ENCODE measurements at places on chromosomes 1 and 21.

DNA sequence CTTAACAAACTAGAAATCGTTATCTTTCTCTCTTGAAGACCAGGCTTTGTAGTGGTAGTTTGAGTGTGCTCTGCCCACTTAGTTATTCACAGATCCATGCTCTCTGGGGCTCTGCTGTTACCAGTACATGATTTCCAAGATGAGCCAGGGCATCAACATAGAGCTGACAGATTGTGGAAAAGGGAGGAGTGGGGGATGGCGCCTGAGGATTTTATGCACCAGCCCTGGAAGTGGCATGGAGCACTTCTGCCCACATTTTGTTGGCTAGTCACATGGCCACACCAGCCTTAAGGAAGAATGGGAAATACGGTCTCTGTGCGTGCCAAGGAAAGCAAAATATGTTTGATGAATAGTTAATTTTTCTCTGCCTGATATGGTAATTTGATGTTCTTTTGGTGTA lies 18.2 kb downstream of the TSNAX start:
- no peak for DNase-seq

DNA sequence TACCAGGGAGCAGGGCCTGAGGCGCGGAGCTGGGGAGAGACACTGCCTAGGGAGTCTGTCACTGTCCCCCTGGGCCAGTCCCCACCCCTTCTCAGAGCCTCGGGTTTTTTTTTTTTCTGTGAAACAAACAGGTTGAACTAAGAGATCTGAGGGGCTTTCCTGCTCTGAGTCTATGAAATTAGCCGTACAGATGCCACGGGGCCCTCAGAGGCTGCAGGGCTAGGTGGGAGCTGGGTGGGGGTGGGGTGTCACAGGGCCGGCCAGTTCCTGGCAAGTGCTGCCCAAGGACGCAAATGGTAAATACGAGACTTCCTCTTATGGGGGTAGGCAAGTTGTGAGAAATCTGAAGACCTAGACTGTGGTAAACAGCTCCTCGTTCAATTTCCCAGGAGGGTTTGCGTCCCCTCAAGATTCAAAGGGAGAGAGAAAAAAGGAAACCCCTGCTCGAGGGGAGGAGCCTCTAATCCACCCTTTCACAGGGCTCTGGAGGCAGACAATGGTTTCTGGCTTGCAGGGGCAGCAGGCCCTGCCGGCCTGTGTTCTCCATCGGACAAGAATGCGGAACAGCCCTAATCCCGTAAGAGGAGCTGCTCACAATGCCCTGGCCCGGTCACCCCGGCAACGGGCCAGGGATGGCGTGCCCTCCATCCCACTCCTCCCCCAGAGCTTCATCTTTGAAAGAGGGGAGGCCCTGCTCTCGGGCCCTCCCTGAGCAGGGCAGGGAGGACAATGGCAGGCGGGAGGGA lies 7.8 kb downstream of the NUAK2 start:
- no peak for DNase-seq

DNA sequence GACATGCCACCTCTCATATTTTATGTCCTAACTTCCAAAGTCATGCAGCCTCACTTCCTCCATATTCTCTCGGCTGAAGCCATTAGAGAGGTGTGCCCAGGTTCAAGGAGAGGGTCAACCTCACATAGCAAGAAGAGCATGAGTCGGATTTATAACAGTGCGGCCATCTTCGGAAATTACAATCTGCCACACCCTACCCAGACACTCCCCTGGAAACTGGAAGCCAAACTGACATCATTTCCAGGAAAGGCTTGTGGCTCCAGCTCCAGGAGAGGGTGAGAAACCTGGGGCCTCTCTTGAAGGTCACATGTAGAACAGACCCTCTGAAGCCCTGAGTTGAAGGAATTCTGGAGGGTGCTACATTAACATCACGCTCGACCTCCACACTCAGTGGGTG lies 73.5 kb downstream of the RRAGC start:
- DNase-seq, result no peak

DNA sequence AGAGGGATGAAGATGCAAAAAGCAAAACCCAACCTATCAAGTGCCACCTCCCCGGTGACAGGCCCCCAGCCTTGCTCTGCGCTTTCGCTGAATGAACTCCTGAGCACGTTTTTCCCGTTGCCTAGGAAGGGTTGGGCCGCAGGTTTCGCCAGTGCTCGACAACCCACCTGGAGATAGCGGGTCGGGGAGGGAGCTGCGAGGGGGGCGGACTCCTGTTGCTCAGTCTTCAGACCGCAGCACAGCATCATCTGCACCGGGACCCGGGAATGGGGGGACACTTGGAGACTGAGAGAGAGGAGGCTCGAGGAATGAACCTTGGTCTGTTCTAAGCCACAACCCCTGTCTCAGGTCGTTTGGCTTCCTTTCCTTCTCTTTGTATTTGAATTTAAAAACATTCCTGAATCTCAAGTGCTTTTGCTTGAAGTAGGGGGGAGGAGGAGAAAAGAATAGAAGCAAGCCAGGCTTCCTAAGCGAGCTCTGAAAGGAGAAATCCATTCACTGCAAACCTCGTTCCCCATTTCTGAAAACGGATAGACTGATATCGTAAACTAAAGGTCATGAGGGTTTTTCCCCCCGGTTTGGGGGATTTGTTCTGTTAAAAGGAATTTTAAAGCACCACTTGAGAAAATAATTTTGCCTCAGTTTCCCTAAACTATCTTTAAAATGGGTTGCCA lies 1.2 kb downstream of the AK5 start:
- DNase-seq, result peak; percentile 20

- DNase-seq, result no peak
These were observed 51.8 kb upstream of the PDE9A start for GRCh38 chr21:42601656-42602055.

DNA sequence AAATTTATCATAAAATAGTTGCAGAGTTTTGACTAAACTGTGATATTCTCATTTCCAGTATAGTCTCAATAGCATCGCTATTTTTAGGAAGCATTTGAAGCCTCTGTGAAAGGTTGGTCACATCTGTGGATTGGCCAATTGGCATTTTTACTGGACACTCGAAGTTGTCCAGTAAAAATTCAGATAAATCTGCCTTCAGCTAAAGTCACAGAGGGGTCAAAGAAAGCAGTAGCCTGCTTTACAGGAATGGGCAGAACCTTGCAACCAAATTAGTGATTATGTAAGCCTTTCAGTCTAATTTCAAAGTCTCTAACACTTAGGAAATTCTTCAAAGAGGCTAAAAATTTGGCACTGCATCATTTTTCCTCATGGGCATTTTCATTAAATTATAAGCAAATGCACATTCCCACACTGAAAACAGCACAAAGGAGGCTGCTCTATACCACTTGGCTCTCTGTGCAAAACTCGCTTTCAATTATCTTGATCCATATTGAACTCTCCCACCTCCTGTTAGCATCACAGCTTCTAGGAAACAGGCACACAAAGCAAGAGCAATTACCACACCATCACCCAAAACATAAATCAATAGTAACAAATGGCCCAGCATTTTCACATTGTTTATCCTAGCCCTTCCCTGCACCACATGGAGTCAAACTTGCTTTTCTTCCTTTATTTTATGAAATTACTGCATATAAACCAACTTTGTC lies 318.5 kb upstream of the DUSP10 start:
- no peak for DNase-seq

- DNase-seq, result no peak
These were observed 6.1 kb upstream of the CROCC start for GRCh38 chr1:16915627-16915973.

- DNase-seq, result no peak
These were observed 107.3 kb upstream of the PDC start for GRCh38 chr1:186568221-186568620.

- no peak for DNase-seq
These were observed 67.4 kb upstream of the F3 start for GRCh38 chr1:94608852-94609530.

- DNase-seq, result no peak
These were observed 72.1 kb downstream of the SH3BGR start for GRCh38 chr21:39523915-39524314.

GRCh38 chr1:201181726-201182125 lies 8.9 kb upstream of the IGFN1 start:
- DNase-seq, result no peak

DNA sequence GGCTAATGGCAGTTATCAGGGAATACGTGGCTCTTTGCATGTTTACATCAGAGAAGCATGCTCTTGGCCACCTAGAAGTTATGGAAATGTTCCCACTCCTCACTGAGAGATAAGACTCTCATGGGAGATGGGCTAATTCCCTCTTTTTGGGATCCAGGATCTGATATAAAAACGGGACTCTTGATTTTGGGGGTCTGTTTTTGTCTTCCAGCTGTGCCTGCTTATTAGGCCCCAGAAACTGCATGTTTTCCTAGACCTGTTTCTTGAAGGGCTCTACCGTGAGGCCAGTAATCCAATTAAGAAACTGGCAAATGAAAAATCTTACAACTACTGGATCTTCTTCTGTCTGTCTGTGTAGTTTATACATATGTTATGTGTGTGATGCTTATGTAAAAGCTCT lies 47.0 kb upstream of the PTCH2 start:
- DNase-seq, result no peak

DNA sequence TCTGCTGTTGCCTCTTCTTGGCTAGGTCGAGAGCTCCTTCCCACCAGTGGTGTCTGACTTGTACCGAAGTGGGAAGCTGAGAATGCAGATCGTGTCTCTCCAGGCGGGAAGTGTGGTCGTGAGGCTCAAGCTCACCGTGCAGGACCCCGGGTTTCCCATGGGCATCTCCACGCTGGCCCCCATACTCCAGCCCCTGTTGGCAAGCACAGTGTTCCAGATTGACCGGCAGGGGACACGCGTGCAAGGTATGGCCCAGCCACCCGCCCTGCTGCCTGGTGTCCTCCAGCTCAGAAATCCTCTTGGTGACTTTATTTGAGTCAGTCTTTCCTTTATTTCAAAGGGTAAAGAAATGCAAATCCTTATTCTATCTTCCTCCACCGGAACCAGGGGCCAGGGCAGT lies 32.7 kb downstream of the UMODL1 start:
- no peak for DNase-seq

- DNase-seq, result no peak
These were observed 33.8 kb downstream of the PEX14 start for GRCh38 chr1:10508511-10508951.

DNA sequence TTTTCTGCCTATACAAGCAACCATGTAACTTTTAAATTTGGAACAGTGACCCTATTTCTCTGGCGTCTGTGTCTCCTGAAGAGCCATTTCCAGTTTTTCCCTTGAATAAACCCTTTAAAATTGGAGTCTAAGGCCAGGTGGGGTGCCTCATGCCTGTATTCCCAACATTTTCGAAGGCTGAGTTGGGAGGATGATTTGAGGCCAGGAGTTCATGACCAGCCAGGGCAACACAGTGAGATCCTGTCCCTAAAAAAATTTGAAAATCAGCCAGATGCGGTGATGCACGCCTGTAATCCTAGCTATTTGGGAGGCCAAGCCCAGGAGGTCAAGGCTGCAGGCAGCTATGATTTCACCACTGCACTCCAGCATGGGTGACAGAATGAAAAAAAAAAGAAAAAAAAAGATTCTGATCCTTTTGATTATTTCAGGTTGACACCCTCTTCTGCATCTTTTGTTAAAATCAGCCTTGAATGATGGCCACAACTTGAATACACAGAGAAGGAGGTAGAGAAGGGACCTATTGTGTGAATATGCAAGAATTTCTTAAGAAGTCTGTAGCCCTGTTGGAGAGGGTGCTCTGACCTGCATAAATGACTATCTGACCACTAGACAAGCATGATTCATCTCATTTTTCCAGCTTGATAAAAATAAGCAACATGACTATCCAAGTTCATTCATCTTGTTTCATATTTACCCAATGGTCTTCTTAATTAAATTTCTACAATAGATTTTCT lies 40.2 kb upstream of the PARP1 start:
- no peak for DNase-seq

DNA sequence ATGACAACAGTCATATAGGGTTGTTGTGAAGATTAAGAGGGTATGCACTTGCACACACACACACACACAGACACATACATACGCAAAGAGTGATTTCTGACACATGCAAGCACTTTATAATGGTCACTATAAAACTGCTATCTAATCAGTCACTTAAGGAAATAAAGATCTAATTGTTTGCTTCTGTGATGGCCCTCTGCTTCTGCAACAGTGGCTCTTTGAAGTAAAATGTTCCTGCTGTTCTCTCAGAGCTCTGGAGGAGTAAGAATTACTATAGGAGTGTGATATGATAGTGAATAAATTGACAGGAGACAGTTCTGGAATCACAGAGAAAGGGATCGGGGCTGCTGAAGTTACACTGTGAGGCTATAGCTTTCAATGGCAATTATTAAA lies 494.5 kb upstream of the B3GALT2 start:
- no peak for DNase-seq

GRCh38 chr1:232974971-232975370 lies 24.6 kb downstream of the NTPCR start:
- DNase-seq, result no peak

DNA sequence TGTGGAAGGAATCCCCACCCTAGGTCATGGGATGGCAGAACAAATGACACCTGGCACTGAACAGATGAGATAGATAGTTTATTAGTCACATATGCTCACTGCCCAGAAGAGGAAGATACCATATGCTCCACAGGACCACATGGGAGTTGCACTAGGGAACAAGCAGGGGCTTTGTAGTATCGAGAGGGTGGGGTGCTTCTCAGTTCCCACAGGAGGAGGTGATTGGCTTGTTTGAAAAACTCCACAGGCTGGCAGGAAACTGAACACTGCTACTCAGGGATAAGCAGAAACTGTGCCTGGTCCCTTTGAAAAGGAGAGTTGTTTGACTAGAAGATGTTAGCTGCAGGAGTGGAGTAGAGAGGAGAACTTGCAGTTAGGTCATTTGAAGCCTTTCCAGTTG lies 31.9 kb upstream of the RXRG start:
- DNase-seq, result no peak

- DNase-seq, result no peak
These were observed 169.7 kb upstream of the UBE2U start for GRCh38 chr1:64033667-64034220.

- DNase-seq, result no peak
These were observed 16.9 kb downstream of the GRHL3 start for GRCh38 chr1:24336075-24336474.

- DNase-seq, result no peak
These were observed 489.6 kb downstream of the TTLL7 start for GRCh38 chr1:83509301-83509781.

- no peak for DNase-seq
These were observed 3.6 kb downstream of the DDAH1 start for GRCh38 chr1:85461216-85461918.

DNA sequence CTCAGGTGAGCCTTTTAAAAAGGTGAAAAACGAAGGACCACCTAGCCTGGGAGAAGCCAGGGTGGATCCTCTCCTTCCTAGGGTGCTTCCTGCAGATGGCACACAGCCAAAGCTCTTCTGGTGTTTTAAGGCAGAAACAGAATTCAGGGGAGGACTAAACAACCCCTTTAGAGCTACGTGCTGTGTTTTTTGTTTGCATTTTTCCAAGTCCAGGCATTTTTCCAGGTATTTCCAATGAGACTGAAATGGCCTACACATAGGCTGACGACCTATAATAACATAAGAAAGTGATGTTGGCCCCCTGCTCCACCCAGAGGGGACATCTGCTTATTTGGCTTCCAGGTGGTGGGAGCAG lies 83.8 kb downstream of the CAPZB start:
- no peak for DNase-seq

- DNase-seq, result no peak
These were observed 36.2 kb upstream of the BTG2 start for GRCh38 chr1:203268901-203269653.

GRCh38 chr1:151196292-151196800 lies 2.0 kb upstream of the PIP5K1A start:
- DNase-seq, result peak; percentile 44

Measured in activated CD4-positive, alpha-beta T cell treated with anti-CD3 and anti-CD28 coated beads, Interleukin-2, amount 50 U/mL, for 4 hours (primary cell).